Activated B cell treated with CpG ODN at 0.5 μM for 24 hours (primary cell): ENCODE measurements at places on chromosomes 5 and 9. TPM values are rescaled to one million over a fixed set of nuclear protein-coding genes. Genes with fewer than 3 reads are reported as not detected.

Gene FAM151B
- 0.47 TPM in 1 of 2 replicates, not detected in the other for total RNA-seq

Gene LMX1B
- not detected in 2 replicates for total RNA-seq

Gene LCNL1
- not detected in 2 replicates for total RNA-seq

Gene HTR1A
- total RNA-seq = not detected in 2 replicates

Gene PCDHB12
- not detected in 2 replicates for total RNA-seq

Gene FBP2
- total RNA-seq = not detected in 2 replicates

GRCh38 chr5:135095052-135095715 is 61.2 kb upstream of the PITX1 start:
- H3K4me1 ChIP-seq = no peaks in the 10 kb centered on the region
- peaks cover 15% of the 10 kb centered on the region for H3K27me3 ChIP-seq
- H3K36me3 ChIP-seq = no peaks in the 10 kb centered on the region
- no peak overlapping the region for H3K4me3 ChIP-seq
- H3K27ac ChIP-seq = no peak overlapping the region

DNA sequence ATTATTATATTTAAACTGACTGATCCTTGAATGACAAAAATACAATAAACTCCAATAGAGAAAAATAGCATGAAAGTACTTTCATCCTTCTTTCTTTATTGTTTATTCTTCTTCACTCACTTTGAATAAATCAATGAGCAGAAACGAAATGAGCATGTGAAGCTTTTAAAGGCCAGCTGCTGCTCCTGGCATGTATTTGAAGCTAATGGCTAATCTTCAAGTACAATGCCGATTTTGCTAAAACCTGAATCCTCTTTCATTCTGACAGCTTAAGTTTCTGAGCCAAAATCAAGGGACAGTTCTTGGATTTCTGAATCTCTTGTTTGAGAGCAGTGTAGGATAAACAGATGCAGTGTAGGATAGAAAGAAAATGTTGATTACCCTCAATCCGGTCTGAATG is 237.3 kb downstream of the CDH10 start:
- DNase-seq = no peak
- H3K36me3 ChIP-seq = no peaks in the 10 kb centered on the region
- H3K4me1 ChIP-seq = no peaks in the 10 kb centered on the region
- H3K27me3 ChIP-seq = no peaks in the 10 kb centered on the region
- H3K4me3 ChIP-seq = no peak overlapping the region

- H3K4me3 ChIP-seq = no peak overlapping the region
- H3K4me1 ChIP-seq = no peaks in the 10 kb centered on the region
- no peak for DNase-seq
- no peaks in the 10 kb centered on the region for H3K36me3 ChIP-seq
Observed at GRCh38 chr9:69460012-69460411, 135.0 kb downstream of the ENTREP1 start.

DNA sequence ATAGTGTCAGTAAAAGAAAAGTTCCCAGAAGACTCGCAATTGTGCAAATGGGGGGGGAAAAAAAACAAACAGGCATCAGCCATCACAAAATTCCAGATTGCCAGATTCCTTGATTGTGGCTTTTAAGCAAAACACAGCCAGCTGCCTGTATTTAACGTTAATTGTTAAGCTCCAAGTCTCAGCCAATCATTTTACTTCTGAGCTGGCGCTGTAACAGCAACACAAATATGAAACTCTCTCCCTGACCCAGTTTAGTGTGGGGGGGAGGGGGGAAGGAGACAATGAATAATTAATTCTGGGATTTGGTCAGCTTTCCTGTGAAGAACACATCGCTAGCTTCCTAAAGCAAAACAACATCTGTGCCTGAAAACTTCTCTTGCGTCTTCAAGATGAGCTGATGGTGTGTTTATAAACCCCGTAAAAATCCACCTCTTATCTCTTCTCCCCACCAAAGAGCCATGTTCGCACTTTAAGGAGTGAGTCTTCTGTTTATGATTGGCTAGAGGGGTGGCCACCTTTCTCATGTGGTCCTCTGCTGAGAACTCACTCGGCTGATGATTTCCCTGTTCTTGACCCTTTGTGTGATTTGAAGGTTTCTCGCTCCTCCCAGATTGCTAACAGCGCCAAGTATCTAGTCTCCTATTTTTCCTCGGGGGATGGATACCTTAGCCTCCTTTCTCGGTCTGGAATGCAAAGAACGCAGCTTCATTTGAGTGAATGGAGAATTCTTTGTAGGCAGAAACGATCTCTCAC is 160.2 kb upstream of the DAPK1 start:
- no peaks in the 10 kb centered on the region for H3K36me3 ChIP-seq

- no peak for DNase-seq
- H3K27ac ChIP-seq = no peak overlapping the region
- no peak overlapping the region for H3K4me3 ChIP-seq
- H3K4me1 ChIP-seq = no peaks in the 10 kb centered on the region
- no peaks in the 10 kb centered on the region for H3K27me3 ChIP-seq
- no peaks in the 10 kb centered on the region for H3K36me3 ChIP-seq
Observed at GRCh38 chr5:140321796-140322195, 18.9 kb upstream of the PFDN1 start.

DNA sequence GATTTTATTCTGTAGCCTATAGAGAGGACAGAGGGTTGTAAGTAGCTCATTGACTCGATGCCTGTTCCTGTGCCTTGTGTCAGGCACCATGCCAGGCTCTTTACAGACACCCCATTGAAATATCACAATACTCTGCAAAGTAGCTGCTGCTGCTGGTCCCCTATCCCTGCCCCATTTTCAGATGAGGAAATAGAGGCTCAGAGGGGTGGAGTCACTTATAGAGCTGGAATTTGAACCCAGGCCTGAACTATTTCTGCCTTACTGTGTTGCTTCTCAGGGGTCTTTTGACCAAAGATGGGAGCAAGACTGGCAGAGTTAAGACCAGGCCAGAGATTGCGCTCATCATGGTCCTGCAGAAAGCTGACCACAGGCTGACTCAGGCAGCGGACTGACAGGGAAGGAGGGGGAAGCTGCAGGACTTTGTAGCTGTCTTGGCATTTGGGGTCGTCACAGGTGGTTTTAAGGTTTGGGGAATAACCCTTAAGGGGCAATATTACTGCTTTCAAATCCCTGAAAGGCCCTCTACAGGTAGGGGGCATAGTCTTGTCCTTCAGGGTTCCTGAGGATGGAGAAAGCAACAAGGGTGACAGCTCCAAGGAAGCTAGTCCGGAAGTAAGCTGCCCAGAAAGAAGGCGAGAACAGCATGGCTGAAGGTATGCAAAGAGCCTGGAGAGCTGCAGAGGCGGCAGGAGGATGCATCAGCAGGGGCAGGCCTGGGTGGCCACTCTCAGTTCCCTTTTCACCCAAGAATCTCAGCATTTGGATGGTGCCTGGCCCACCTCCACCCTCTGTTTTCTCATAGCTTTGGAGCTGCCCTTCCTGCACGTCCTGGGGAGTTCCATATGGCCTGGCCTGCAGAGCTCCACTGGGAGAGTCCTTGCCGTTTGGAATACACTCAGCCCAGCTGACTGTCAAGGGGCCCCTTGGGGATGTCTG is 18.3 kb upstream of the NDST1 start:
- peak overlapping the region; percentile 85 for H3K27ac ChIP-seq
- peaks cover 57% of the 10 kb centered on the region for H3K4me1 ChIP-seq
- H3K36me3 ChIP-seq = no peaks in the 10 kb centered on the region
- peak; percentile 49 for DNase-seq

GRCh38 chr5:149160291-149160787 is 19.0 kb downstream of the ABLIM3 start:
- no peak for DNase-seq
- no peaks in the 10 kb centered on the region for H3K4me1 ChIP-seq
- H3K27ac ChIP-seq = no peak overlapping the region
- no peak overlapping the region for H3K4me3 ChIP-seq

DNA sequence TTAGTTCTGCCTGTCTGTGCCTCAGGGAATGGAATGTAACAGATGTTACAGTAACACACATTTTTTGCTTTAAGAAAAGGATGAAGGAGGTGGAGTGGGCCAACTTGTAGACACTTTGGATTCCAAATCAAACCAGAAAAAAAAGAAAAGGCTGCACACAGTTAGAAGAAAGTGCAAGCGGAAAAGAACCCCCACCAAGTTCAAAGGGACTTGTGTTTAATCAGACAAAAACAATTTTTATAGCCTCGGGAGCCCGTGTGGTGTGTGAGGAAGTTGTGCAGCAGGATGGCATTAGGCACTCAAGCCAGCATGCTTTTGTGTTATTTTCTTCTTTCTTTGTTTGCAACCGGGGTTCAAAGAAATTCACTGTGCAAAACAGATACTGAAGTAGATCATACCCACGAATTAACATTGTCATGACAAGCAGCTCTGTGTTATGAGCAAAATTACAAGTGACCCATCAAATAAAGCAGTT is 189.5 kb downstream of the SEMA5A start:
- no peaks in the 10 kb centered on the region for H3K27me3 ChIP-seq
- no peak for DNase-seq
- H3K4me3 ChIP-seq = no peak overlapping the region
- H3K4me1 ChIP-seq = no peaks in the 10 kb centered on the region
- H3K36me3 ChIP-seq = no peaks in the 10 kb centered on the region

- no peak overlapping the region for H3K4me3 ChIP-seq
- DNase-seq = no peak
- H3K27ac ChIP-seq = peak overlapping the region; percentile 27
- no peaks in the 10 kb centered on the region for H3K27me3 ChIP-seq
Observed at GRCh38 chr5:141940695-141941271, 17.1 kb downstream of the DELE1 start.

- no peak overlapping the region for H3K27ac ChIP-seq
- no peaks in the 10 kb centered on the region for H3K27me3 ChIP-seq
- no peaks in the 10 kb centered on the region for H3K36me3 ChIP-seq
- no peak overlapping the region for H3K4me3 ChIP-seq
Observed at GRCh38 chr5:83925955-83926337, 205.3 kb upstream of the HAPLN1 start.

DNA sequence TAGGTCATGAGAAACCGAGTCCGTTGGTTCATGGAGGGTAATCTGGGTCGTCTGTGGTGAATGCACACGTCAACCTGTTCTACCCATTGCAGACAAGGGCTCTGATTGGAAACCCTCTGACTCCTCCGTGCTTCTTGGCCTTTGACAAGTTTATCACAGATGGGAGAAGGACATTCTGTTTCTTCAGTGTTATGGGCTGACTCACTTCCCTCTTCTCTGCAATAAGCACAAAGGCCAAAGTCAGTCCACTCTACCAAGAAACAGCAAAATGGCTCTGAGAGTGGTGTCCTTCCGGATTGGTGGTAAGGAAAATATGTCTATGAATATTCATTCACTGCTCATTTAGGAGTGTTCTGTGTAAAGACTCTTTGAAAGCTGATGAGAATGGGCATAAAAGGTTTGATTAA is 89.3 kb downstream of the FEM1C start:
- H3K4me3 ChIP-seq = no peak overlapping the region
- H3K36me3 ChIP-seq = no peaks in the 10 kb centered on the region
- no peak for DNase-seq
- H3K27ac ChIP-seq = no peak overlapping the region
- H3K4me1 ChIP-seq = peaks cover 7% of the 10 kb centered on the region
- H3K27me3 ChIP-seq = peaks cover 2% of the 10 kb centered on the region

DNA sequence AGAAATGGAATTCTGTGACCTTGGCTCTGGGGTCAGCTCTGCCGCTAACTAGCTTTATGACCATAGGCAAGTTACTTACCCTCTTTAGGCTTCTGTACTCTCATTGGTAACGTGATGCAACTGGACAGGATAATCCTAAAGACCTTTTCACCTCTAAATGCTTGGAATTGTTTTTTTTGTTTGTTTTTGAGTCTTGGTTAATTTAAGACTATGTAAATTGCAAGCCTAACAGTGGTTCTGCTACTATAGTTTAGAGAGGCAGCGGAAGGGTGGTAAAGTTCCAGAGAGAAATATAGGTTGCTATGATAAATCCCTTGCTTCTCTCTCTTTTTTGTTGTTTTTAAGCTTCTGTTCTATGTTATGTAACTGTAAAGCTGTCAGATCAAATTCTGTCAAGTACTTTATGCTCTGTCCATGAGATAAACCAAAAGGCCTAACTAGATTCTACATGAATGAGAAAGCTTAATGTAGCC is 17.6 kb downstream of the FAM169A start:
- peaks cover 32% of the 10 kb centered on the region for H3K4me1 ChIP-seq
- H3K27ac ChIP-seq = no peak overlapping the region
- H3K4me3 ChIP-seq = no peak overlapping the region
- H3K36me3 ChIP-seq = no peaks in the 10 kb centered on the region
- H3K27me3 ChIP-seq = no peaks in the 10 kb centered on the region
- DNase-seq = no peak

GRCh38 chr5:3584724-3585531 is 10.7 kb upstream of the IRX1 start:
- no peaks in the 10 kb centered on the region for H3K36me3 ChIP-seq
- no peaks in the 10 kb centered on the region for H3K4me1 ChIP-seq
- no peak overlapping the region for H3K4me3 ChIP-seq
- no peak overlapping the region for H3K27ac ChIP-seq
- H3K27me3 ChIP-seq = peaks cover 19% of the 10 kb centered on the region

DNA sequence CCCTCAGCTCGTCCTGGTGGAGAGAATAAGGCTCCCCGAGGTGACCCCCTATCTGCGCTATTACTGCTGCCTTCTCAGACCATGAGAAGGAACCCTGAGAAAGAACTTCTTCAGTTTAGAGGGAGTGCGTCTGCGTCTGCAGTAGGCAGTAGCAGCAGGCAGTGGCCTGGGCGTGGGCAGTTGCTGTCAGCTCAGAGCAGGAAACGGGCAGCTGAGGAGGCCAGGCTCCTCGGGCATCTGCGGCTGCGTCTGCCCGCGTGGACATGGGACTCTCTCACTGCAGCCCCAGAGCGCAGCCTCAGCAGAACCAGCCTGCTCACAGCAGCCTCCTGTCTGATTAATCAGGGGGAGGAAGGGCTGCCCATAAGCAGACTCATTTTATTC is 49.8 kb upstream of the FCN1 start:
- no peaks in the 10 kb centered on the region for H3K36me3 ChIP-seq
- H3K4me1 ChIP-seq = no peaks in the 10 kb centered on the region
- DNase-seq = no peak
- no peak overlapping the region for H3K27ac ChIP-seq
- H3K4me3 ChIP-seq = no peak overlapping the region

DNA sequence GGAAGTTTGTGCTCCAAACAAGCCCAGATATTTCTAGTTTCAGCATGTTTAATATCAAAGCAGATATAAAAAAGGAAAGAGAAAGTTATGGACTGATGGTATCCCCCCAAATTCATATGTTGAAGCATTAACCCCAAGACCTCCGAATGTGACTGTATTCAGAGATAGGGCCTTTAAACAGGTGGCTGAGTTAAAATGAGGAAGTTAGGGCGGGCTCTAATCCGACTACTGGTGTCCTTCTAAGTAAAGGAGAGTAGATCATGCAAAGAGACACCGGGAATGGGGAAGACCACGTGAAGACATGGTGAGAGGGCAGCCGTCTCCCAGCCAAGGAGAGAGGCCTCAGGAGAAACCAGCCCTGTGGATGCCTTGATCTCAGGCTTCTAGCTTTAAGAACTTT is 324.1 kb upstream of the KIF2A start:
- H3K36me3 ChIP-seq = no peaks in the 10 kb centered on the region
- no peak overlapping the region for H3K27ac ChIP-seq
- H3K27me3 ChIP-seq = no peaks in the 10 kb centered on the region
- H3K4me1 ChIP-seq = no peaks in the 10 kb centered on the region
- H3K4me3 ChIP-seq = no peak overlapping the region

GRCh38 chr5:42689391-42689790 is 67.2 kb upstream of the CCDC152 start:
- H3K27ac ChIP-seq = no peak overlapping the region
- no peaks in the 10 kb centered on the region for H3K36me3 ChIP-seq
- H3K27me3 ChIP-seq = peaks cover 1% of the 10 kb centered on the region
- no peak overlapping the region for H3K4me3 ChIP-seq
- no peaks in the 10 kb centered on the region for H3K4me1 ChIP-seq

- H3K27ac ChIP-seq = peak overlapping the region; percentile 27
- H3K4me1 ChIP-seq = peaks cover 42% of the 10 kb centered on the region
- no peak for DNase-seq
Observed at GRCh38 chr9:112274600-112274999, 58.8 kb downstream of the PTBP3 start.
